ENCODE measurements at places on chromosomes 16 and 17.

DNA sequence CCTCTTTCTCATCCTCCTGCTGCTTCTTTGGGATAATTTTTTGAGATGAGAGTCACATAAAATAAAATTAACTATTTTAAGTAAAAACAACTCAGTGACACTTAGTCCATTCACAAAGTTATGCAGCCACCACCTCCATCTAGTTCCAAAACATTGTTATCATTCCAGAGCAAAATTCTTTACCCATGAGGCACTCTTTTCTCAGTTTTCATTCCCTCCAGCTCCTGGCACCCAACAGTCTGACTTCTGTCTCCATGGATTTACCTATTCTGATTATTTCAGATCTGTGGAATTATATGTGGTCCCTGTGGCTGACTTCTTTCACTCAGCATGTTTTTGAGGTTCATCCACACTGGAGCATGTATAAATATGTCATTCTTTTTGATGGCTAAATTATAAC is 239.9 kb upstream of the DYNLRB2 start:
- DNase-seq, result no peak

DNA sequence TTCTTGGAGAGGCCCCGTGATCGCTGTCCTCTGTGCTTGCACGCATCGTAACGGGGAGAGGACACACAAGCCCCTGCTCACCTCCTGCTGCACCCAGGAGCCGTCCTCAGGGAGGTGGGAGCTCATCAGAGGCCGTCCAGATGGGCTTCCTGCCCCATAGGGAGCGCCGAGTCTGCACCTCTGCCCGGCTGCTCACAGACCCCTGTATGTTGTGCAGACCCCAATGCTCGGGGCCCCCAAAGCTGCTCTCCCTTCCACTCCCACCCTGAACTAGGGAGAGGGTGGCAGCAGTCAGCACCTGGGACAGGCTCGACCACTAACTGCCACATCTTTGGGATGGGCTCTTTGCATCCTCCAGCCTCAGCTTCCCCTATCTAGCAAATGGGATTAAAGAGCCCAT is 4.4 kb upstream of the ZNF469 start:
- DNase-seq, result no peak

GRCh38 chr16:17228048-17228707 is 242.6 kb downstream of the XYLT1 start:
- no peak for DNase-seq

DNA sequence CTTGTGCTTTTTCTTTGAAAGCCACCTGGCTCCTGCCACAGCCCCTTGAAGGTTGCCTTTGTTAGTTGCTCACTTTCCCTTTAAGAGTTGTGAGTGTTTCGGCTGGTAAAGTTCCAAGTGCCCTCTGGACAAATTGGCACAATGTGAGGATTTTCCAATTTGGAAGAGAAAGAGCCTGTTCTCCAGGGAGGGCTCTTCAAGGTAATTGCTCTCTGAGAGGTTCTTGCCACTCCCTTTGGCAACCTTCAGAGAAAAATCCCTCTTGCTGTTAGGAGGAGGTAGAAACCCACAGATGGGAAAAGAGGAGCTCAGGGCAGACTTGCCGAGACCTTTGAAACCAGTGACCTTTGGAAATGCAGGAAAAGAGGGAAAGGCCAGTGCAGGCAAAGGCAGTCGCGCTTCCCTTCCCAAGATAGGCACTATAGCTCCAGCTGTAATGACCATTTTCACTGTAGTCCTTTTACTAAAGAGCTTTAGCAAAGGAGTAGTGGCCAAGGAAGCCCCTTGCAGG is 49.0 kb upstream of the AKAP1 start:
- no peak for DNase-seq

GRCh38 chr17:7857713-7858521 is at the start of gene CYB5D1:
Gene CYB5D1, plus strand, starts transcription at chr17:7858003. Its CDS starts 132 bp downstream, at chr17:7858135.
- DNase-seq, result peak; percentile 99

DNA sequence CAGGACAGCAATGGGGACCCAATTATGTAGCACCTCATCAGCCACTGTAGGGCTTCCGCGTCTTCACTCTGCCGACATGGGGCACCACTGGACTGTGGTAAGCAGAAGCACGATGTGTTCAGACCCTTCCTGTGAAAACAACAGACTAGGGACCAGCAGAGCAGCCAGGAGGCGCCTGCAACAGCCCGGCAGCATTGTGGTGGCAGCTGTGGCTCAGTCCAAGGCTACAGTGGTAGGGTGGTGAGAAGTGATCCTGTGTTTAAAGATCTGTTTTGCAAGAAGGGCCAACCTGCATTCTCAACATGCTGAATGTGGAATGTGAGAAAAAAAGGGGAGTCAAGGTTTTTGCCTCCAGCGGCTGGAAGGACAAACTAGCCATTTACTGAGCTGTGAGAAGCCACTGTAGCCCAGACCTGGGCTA is 80.8 kb downstream of the GAS7 start:
- no peak for DNase-seq

GRCh38 chr17:16429083-16429482 is 13.7 kb downstream of the TRPV2 start:
- DNase-seq, result no peak

DNA sequence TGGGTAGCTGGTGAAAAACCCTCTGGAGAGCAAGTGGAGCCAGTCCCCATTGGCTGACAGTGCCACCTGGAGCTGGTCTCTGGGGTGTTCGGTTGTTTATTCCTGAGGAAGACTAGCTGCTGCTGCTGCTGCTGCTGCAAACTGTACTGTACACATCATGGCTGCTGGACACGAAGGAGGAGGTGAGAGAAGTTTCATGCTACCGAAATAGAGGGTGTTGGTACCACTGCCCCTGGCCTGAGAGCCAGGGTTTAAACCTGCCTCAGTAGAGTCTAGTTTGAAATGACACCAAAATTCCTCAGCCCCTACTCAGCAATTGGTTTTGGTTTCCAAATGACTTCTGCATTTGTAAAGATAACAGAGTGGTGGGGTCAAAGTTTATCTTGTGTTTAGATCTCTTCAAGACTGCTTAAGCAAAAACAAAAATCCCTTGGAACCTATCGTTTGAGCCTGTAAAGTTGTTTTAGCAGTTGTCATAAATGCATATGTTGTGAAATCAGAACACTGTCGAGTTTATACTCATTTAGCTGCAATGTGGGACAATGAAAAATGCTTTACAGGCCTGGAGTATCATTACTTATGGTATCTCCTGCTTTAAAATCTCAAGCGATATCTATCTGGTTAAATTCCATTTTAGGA is 40.8 kb downstream of the CYB5B start:
- DNase-seq, result no peak

GRCh38 chr16:46882940-46883307 is 1.2 kb upstream of the GPT2 start:
- DNase-seq, result no peak

DNA sequence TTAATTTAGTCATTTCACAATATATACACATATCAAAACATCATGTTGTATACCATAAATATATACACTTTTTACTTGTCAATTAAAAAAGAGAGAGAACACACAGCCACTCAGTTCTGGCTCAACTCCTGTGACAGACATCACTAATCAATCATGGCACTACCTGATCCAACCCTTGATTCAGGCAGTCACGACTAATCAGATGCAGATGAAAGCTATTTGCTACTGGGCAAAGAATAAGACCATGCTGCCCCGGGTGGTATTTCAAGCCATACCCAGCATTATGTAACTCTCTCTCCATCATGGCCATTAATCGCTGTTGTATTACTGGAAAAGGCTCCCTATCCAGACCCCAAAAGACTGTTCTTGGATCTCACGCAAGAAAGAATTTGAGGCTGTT is 345.7 kb downstream of the HAPSTR1 start:
- no peak for DNase-seq

- no peak for DNase-seq
These were observed 338 bp downstream of the MAPK3 start for GRCh38 chr16:30122604-30123160.

- DNase-seq, result peak; percentile 81
These were observed 4.5 kb upstream of the TMEM235 start for GRCh38 chr17:78226759-78227454.

DNA sequence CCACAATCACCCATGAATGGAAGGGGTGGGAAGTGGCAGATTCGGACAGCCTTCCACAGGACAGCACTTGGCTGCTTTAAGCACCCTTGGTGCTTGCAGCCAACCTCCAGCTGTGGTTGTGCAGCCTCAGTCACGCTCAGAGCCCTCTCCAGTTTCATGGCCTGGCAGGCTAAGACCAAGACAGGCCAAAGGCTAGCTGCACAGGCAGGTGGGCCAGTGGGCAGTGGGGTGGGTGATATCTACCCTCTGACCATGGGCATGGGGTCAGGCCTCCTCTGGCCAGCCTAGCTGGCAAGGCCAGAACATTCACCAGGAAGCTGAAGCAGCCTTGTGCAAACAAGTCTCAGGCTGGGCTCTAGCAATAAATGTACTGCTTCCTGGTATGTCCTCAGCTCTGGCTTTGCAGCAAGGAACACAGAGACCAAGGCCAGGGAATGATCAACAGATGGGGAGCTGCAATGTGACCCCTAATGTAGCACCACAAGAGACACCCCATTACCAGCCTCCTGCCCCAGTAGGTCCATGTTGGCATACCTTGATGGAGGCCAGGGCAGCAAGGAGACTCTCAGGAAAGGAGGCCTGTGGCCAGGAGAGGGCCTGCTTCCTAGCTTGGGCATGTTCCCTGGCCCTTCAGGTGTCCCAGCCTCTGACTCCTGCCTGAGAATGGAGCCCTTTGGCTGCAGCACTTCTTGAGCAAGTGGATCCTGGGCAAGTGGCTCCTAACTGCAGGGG is 20.9 kb downstream of the HSD11B2 start:
- DNase-seq, result no peak

- DNase-seq, result no peak
These were observed 14.2 kb upstream of the SLC6A2 start for GRCh38 chr16:55641430-55642056.

GRCh38 chr16:1472974-1473373 is 1.9 kb downstream of the CLCN7 start:
- DNase-seq, result no peak
